ENCODE measurements at places on chromosomes 6 and 20.

GRCh38 chr6:130783416-130784107 lies 43.6 kb upstream of the SMLR1 start:
- no peak for DNase-seq

- DNase-seq, result no peak
Measured at GRCh38 chr6:109693111-109693510, 2.0 kb downstream of the FIG4 start.

DNA sequence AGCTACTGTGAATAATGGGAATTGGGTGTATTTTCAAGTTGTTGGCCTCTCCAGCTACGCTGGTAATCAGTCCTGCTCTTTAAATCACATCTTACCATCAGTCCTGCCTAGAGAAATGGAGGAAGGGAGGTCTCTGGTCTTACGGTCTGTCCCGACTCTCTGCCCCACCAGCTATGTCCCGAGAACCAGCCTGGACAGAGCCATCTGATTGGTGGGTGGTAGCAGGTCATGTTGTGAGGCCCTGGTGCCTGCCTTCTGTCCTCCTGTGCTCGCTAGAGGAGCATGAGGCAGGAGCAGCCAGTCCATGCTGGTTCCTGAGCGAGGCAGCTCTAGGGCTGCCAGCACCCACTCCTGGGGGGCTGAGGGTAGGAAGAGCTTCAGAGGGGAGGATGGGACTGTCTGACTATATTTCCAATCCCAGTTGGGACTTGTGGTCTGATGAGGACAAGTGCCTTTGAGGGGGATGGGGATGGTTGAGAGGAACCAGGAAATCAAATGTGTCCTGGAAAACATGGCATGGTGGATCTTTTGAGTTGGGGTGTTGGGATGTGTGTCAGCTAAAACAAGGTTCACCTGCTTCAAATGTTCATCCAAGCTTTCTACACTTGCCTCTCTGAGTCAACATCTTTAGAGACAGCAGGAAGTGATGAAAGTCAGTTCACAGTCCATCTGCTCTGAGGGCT lies 33.0 kb downstream of the SYNJ2 start:
- no peak for DNase-seq

- no peak for DNase-seq
Measured at GRCh38 chr6:160167604-160168399, 46.2 kb downstream of the SLC22A1 start.

DNA sequence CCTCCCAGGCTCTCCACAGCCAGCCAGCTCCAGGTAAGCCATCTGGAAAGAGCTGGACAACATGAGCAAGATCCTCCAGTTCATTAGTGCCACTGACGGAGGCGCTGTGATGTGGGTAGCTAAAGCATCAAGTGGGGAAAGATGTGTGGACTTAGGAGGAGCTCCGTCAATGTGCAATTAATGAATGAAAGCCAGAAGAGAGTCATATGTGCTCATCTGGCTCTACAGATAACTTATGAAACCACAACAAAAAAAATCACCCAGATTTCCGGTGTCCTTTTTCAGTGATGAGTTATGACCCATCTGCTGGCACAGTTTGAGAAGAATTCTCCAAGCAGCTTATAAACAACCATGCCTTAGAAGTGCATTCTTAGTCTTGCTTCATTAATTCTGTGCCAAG lies 311.7 kb upstream of the PLCB4 start:
- DNase-seq, result no peak

Measured in stimulated activated CD8-positive, alpha-beta memory T cell treated with anti-CD3 and anti-CD28 coated beads, Interleukin-15, amount 100 ng/mL, for 1 hour (primary cell).